ENCODE measurements at places on chromosomes 3 and 15.
A peak's percentile ranks its signal among the peaks of the same experiment; 100 is the strongest.

GRCh38 chr3:168693870-168694269 lies 598.1 kb upstream of the GOLIM4 start:
- DNase-seq: no peak

DNA sequence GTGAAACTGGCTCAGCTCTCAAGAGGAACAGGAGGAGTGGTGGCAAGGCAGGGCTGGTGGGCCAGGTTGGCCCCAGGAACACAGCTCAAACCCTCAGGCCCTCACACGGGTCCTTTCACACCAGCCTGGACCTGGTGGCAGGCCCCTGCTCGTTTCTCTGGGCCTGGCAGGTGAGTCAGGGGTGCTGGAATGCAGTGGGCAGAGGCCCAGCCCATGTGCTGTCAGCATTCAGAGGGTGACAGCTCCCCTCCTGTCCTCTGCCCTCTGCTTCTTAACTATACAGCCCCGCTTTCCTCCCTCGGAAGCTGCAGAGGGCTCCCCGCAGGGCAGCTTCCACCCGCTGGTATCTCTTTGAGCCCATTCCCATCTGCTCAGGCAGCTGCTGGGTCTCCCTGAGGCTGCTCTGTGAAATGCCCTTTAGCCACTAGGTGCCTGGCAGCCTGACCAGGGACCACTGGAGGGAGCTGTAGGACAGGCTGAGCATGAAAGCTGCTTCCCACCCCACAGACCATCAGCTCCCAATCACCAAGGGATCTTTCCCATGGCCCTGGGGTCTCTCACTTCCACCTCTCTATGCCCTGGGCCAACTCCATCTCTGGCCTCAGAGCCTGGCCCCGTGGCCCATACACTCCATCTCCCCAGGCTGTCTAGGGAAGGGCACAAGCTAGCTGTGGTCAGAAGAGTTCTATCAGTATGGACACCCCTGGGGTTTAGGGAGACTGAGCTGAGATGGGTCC lies 24.8 kb downstream of the SHF start:
- peak; percentile 87 for DNase-seq

DNA sequence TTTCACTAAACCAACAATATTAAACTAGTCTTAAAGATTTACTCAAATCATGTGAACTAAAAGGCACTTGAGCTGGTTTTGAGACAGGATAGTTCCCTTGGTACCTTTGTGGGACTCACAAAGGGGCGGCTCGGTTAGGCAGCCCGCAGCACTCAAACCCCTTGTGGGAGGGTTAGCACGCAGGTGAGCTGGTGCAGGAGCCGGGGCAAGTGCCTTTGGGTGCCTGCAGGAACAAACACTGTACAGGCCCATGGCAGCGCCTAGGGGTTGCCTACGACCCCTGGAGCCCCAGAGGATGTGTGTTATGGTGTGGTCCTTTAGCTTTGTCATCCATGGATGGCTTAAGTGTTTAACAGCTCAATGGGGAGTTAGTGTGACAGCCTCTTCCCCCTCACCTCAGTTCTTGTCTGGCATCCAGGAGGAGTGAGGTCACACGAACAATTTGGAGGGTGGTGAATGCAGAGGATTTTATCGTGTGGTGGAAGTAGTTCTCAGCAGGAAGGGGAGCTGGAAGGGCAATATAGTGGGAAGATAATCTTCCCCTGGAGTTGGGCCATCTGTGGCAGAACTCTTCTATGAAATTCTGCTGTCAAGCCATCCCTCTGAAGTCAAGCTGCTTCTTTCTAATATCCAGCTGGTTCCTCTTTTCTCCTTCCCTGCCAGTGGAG lies 470.9 kb downstream of the RBMS3 start:
- no peak for DNase-seq

DNA sequence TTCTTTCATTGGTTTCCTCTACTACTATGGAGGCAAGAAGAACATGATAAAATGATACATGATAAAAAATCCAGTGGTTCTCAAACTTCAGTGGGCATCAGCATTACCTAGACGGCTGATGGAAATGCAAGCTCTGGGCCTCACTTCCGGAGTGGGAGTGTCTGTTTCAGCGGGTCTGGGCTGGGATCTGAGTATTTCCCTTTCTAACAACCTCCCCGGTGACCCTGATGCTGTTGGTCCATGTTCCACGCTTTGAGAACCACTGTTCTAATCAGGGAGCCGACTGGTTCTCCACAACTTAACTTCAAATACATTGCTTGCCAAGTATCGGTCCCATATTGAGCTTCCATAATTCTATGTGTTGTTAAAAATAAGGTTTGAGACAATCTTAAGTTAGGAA lies 712.3 kb upstream of the LMCD1 start:
- DNase-seq: no peak

DNA sequence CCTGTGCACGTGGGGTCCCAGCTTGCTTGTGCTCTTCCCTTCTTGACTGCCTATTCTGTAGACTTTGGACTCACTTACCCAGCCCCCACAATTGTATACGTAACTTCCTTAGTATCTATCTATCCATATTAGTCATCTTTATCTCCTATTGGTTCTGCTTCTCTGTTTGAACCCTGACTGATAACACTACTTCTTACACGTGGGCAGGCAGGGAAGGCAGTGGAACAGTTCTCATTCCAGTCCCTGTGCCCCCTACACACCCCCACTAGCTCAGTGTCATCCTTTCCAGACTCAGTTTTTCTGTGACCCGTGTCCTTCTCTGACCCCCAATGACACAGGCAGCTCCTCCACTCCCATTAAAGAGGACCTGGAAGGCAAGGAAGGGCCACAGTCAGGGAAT lies 74.2 kb upstream of the FBN1 start:
- DNase-seq: no peak

- no peak for DNase-seq
These were observed 16.1 kb downstream of the FILIP1L start for GRCh38 chr3:100097919-100098783.

- peak; percentile 72 for DNase-seq
These were observed 542 bp downstream of the PLOD2 start for GRCh38 chr3:146160321-146160963.

- DNase-seq: no peak
These were observed 137.5 kb upstream of the BFSP2 start for GRCh38 chr3:133262333-133262732.

DNA sequence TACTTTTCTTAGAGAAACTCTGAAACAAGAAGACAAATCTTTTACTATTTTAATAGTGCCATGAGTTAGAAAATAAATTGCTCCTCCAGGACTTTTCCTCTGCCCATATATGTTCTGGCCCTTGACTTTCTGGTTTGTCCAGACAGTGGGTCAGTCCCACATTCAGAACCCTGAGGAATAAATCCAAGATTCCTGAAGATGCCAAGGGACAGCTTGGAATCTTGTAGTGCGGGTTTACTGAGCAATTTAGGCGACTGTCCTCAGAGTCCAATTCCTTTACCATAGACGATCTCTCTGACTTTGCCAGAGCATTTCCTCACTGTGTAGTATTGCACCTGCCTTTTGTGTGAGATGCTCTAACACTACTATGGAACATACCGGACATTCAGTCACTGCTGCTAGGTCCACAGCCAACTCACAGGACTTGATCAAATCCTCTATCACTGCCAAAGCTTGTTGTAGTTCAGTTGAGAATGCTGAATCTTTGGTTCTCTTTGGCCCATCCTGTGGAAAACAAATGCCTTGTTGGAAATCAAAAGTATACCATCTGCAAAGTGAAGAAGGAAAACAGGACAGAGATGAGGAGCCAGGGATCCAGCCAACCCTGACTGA lies 37.4 kb upstream of the B3GNT5 start:
- no peak for DNase-seq

DNA sequence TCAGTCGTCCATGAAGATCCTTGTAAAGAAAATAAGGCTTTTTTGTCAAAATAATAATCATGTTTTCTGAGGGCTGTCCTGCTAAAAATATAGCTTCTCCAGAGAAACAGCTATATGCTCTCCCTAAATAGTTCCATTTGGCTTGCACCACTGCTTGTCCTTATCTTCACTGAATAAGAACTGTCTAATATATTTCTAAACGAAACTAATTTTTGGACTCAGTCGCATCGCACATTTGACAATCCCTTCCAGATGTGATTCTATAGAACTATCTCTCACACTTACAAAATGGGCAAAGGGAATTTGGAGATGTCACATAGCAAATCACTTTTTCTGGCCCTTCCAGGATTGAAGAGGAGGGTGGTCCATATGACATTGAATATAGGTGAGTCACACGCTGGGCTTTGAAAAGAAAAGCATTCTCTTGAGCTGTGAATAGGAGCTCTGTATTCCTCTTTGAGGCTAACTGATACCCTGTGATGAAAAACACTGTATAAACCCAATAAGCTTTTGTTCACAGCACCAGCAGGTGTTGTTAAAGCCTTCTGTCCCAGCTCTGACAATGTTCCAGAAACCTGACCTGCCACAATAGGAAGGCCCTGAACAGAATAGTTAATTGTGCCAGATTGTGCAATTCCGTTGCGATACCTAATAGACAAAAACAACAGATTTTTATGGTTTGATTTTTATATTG lies 1144.2 kb downstream of the ROBO2 start:
- DNase-seq: peak; percentile 24

- DNase-seq: no peak
These were observed 144.8 kb downstream of the SUCLG2 start for GRCh38 chr3:67509471-67510075.

- no peak for DNase-seq
These were observed 343.1 kb downstream of the LPP start for GRCh38 chr3:188497021-188497420.

- no peak for DNase-seq
These were observed 704.8 kb upstream of the CFAP20DC start for GRCh38 chr3:59754456-59755129.

DNA sequence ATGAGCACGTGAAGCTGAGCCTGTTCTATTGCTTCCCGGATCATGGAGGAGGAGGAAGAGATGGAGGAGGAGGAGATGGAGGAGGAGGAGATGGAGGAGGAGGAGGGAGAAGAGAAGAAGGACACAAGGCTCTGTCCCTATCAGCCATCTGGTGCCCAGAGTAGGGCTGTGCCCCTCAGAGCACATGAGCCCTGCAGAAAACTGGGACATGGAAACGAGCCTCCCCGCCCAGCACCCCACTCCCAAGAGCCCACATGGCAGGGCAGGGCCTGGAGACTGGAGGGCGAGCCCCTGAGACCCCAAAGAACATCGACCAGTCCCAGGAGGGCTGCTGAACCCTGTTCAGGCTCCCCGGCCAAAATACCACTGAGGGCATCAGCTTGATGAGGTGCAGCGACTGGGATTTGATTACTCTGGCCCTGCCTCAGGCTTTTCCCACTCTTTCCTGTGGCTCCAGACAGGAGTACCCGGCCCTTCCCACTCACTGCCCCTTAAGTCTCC lies 285.6 kb downstream of the UACA start:
- DNase-seq: no peak

DNA sequence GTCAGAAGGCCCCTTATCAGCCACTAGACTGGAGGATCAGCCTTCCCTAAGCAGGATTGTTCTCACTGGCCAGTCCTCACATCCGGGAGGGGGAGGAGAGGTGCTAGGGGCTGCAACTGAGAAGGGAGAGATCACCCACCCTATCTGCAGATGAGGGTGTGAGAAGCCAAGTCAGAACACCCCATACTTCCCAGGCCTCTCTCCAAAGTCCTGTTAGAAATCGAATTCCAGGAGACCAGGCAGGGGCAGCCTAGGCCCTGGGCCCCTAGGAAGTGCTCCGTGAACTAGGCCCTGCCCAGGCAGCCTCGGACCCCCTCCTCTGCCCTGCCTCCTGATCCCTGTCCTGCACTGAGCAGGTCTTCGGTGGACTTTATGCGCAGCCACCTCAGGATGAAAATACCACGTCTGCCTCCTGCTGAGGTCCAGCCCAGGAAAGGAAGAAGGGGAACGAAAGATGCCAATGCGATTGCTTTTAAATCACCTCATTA lies 933 bp downstream of the DZIP1L start:
- DNase-seq: no peak

DNA sequence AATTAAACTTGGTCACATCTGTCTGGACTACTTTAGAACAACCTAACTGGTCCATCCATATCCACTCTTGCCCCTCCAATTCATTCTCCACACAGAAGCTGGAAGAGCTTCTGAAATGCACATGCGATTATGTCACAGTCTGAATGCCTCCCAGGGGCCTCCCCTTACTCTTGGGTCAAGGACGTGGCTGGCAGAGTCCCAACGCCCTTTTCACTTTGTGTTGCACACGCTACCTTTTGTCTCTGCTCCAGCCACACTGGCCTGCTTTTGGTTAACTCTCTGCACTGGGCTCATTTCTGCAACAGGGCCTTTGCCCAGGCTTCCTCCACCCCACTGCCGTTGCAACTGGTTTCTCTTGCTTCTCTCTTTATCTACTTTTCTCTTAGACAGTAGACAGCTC lies 245.2 kb downstream of the IL20RB start:
- DNase-seq: no peak

DNA sequence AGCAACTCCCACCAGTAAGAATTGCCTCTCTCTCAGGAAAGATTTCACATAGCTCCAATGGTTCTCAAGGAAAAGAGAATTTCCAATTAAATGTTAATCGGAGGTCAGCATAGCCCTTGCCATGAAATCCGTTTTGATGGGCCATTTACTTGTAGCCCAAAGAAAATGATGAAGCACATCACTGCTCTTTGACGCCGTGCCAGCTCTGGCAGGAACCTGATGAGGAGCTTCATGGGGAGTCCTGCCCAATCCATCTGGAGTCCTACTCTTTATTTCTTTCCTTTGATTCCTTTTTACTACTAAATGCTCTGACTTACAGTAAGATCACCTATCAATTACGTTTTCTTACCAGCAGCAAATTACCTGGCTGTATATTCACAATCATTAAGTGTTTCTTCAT lies 84.7 kb downstream of the FGF12 start:
- no peak for DNase-seq

- DNase-seq: no peak
These were observed 28.2 kb downstream of the CSTA start for GRCh38 chr3:122353215-122353614.

GRCh38 chr3:63727233-63727632 lies 74.8 kb downstream of the SNTN start:
- no peak for DNase-seq

GRCh38 chr3:144128108-144128892 lies 156.7 kb downstream of the DIPK2A start:
- peak; percentile 42 for DNase-seq

DNA sequence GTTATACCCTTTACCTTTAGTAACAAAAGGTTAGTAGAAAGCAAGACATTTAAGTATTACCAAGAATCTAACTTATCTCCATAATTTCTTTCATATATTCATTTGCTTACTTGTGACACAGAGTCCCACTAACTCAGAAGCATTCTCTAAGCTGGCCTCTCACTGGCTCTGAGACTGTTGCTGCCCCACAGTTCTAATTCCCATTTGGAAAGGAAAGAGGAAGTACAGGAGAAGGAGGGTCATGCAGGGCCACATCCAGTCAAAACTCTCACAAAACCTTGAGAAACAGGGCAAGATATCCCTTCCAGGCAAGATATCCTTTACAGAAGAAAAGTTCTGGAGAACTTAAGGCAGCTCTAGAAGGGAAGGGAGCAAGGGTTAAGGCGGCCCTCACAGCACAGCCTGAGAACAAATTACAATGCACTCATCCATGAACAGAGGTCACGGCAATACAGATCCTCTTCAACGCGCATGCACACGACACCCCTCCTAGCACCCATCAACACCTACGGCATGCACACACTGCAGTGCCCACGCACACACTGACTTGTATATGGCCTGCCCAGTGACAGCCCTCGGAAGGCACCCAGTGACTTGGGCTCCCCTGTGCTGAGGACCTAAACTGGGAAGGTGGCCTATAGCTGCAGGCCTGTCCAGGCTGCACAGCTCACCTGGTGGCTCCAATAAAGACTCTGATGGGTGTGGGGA lies 13.0 kb upstream of the MYO5C start:
- no peak for DNase-seq

Data from pons (tissue), 1 donor.